T-helper 1 cell (primary cell): ENCODE measurements at places on chromosomes 12 and 14.

DNA sequence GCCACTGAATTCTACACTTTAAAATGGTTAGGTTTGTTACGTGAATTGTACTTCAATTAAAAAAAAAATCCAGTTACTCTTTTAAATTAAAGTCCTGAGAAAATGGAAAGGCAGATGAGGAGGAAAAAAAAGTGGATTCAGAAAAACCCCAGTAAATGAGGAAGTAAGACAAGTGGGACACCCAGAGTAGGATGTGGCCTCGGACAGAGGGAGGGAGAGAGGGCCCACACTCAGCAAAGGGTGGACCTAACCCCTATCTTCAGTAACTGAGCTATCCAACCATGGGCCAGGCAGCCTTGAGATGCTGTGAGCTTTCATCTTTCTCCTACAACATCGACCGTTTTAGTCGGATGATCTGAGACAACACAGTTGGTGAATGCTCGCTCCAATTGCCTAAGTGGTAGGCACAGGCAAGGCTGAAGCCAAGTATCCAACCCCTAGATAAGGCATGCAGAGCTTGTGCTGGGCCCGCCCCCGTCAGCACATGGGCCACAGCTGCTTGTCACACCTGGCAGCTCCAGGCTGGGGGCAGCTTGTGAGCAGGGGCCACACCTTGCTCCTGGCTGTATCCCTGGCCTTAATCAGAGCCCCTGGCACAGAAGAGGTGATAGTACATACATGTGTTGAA, 142.1 kb downstream of the TTC7B start:
- DNase-seq: no peak

GRCh38 chr12:18422871-18423270, 161.6 kb downstream of the PIK3C2G start:
- no peak for DNase-seq

GRCh38 chr14:103931422-103931821, 3.2 kb downstream of the TDRD9 start:
- no peak for DNase-seq

DNA sequence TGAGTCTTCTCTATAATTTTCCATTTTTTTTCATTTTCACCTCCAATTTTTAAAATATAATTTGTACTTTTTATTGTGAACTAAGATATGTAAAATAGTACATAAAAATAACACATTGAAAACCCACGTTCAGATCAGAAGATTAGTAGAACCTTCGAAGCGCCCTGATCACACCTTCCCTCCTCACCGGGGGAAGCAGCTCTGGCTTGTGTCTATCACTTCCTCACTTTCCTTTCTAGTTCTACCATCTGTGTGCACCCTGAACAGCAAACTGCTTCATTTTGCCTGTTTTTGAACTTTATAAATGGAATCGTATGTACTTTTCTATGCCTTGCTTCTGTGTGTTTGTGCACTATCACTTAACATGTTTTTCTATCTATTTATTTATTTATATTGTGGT, 11.8 kb upstream of the CD27 start:
- DNase-seq: no peak

DNA sequence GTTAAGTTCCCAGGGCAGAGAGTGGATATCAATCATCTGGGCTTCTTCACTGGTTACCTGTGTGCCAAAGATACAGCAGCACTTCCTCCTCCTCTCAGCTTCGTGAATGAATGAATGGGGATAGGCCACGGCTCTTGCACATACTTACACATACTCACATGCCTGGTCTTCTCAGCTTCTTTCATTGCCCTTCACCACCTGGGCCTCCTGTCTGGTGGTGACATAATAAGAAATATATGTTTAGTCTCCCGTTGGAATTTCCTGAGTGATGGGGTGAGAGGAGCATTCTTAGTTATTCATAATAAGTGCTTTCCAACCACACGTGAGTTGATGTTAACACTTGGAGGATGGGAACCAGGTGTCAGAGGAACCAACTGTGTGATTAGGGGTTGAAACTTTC, 268.1 kb upstream of the RMST start:
- DNase-seq: no peak

GRCh38 chr14:105541218-105541875, 15.0 kb downstream of the TMEM121 start:
- DNase-seq: no peak

GRCh38 chr12:6177642-6178358, 22.4 kb upstream of the CD9 start:
- DNase-seq: no peak

- DNase-seq: no peak
Measured at GRCh38 chr14:94673781-94674231, 61.6 kb downstream of the SERPINA3 start.

- DNase-seq: no peak
Measured at GRCh38 chr12:25723921-25724491, 170.9 kb upstream of the LMNTD1 start.

GRCh38 chr12:106023039-106023438, 115.7 kb downstream of the NUAK1 start:
- DNase-seq: no peak

- DNase-seq: no peak
Measured at GRCh38 chr12:23005387-23005786, 380.4 kb downstream of the ETNK1 start.

DNA sequence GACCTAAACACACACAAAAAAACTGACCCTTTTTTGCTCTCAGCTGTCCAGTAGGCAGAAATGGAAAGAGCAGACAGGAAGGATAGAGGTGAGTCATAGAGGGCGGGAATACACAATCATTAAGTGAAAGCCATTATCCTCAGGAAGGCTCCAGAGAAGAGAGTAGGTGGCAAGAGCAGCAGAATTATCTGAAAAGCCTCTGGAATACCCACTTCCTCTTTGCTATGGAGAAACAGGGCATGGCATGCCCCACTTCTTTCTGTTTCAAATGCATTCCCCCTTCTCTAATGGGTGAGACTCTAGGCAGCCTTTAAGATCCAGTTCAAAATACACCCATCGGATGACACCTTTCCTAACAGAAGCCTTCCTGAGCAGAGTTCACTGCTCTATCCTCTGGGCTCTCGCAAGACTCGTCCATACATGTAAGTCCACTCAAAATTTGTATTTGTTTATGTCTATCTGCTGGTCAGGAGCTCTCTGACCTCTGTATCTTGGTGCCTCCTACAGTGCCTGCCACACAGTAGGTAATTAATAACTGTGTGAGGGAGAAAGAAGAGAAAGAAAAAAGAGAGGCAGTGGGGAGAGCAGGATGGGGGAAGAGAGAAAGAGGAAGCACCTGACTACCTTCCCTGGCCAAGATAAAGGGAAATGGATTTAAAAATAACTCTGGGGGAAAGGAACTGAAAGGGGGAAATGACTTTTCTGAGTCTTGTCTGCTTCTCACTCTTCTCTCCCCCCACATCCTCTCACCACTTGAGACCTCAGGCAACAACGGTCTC, 8.5 kb downstream of the KLHL33 start:
- DNase-seq: no peak

DNA sequence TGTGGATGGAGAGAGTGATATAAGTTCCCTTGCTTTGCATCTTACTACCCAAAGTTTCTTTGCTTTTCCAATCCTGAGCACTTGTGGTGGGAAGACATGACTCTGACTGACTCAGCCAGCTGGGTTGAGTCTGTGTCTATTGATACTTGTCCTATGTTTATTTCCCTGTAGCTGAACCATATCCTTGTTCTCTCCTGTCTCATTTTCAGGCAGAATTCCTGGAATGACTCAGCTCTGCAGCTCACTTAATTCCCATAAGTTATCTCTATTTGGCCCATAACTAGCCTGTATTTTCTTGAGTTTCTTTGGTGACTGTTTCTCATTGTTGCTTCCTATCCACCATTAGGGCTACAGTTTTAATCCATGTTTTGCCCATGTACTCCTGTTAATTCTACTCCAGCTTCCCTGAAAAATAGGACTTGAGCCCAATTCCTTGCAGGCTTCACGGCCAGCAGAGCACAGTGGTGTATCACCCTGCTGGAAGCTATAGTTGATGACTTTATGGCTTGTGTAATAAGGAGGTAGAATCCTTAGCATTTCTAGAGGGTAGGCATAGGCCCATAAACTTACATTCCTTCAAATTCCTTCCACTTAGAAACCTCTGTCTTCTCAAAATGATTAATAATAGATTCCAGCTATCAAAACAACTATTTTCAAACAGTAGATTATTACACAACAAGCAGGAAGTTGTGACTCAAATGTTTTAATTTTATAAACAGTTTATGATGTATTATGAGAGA, 183.1 kb downstream of the TMTC3 start:
- no peak for DNase-seq

- no peak for DNase-seq
Measured at GRCh38 chr14:87966816-87967215, 26.2 kb downstream of the GALC start.

DNA sequence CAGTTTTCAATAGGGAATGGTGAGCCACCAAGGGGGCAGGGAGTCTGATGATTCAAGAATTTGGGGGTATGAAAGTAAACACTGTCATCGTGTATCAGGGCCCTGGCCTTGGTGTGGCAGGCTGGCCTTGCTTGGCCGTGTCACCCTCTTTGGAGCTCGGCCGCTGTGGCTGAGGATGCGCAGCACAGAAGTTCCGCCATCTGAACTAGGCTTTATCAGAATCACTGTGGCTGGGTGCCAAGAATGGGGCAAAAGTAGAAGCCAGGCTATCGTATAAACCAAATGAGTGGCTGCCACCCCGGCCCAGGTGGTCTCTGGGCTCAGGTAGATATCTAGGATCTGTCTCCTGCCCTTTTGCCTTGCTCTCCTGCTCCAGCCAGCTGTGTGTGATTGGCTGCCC, 137.4 kb downstream of the PAPOLA start:
- DNase-seq: no peak

DNA sequence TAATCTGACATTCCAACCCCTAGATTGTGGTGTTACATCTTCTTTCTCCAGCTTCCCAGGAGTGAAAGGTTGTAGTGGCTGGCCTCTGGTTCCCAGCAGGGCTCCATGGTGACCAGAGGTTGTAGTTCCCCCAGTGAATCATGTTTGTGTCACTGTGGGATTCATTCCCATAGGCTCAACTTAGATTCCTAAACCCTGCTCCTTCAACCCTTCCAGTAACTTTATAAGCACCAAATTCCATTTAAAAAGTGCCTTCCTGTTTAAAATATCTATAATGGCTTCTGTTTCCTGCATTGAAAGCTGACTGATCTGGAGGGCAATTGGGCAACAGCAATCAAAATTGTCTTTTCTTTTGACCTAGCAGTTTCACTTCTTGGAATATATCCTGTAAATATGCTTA, 40.5 kb upstream of the TBC1D15 start:
- DNase-seq: no peak

DNA sequence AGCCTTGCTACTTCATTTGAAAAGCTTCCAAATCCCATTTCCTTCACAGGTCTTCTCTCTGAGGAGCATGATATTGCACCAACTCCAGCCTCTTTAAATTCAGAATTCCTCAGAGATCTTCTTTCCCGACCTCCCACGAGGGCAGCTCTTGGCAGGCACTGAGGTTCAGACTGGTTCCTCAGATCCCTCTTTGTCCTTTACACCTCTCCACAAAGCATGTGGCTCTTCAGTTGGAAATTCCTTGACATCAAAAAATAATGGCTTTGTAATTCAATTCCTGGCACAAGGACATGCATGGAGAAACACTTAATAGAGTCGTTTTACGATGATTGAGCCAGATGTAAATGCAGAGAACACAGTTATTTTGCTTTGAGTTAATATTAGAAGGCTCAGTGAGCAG, 63.2 kb upstream of the TMX1 start:
- DNase-seq: no peak

GRCh38 chr14:63677891-63678379, 36.3 kb upstream of the WDR89 start:
- DNase-seq: no peak

DNA sequence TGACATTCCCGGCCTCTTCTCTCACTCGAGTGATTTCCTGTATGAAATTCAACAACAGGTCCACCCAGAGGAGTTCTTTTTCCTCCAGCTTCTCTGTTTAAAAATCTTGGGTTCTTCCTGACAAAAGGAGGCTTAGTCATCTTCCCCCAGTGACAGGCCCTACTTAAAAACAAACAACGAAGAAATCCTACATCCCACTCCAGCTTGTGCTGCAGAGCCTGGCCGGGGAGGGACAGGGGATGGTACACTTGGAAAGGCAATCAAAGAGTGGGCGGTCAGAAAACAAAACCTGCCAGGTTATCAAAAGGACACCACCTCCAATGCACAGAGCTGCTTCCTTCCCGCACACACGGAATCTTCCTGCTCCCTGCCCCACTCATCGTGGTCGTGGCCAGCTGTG, 101.3 kb downstream of the CACNA1C start:
- DNase-seq: no peak

DNA sequence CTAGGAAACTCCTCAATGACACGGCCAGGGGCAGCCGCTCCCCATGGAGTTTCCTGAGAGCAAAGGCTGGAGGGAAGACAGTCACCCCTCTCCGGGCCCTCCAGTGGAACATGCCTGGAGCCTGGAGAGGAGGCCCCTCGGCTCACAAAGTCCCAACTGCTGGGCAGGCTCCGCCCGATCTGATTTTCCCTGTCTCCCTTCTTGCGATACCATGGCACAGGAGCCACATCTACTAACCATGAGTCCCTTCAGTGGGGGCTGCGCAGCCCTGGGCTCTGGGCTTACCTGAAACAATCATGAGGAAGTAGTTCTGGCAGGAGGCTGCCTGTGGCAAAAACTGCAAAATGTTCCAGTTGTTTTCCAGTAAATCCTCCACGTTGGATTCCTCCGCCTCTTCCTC, 15.3 kb downstream of the P2RX2 start:
- DNase-seq: no peak

GRCh38 chr12:51234530-51234929, 4.1 kb upstream of the DAZAP2 start:
- no peak for DNase-seq

- no peak for DNase-seq
Measured at GRCh38 chr14:58977366-58977765, 211.1 kb upstream of the DAAM1 start.

DNA sequence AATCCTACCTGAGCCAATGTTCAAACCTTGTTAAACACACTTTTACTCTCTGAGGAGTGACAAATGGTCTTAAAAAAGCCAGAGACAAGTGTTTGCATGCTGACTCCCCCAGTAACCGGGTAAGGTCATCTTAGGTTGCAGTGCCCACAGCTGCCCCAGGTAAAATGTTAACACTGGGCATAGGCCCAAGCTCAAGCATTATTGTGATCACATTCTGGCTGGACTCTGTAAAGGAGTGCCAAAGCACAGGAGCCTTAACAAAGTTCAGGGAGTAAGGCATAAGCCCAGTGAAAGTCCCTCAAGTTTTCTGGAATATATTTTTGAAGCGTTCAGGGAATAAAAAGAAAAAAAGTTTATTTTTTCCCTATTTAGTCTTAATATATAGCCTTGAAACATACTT, 8.6 kb downstream of the EDDM3A start:
- no peak for DNase-seq

DNA sequence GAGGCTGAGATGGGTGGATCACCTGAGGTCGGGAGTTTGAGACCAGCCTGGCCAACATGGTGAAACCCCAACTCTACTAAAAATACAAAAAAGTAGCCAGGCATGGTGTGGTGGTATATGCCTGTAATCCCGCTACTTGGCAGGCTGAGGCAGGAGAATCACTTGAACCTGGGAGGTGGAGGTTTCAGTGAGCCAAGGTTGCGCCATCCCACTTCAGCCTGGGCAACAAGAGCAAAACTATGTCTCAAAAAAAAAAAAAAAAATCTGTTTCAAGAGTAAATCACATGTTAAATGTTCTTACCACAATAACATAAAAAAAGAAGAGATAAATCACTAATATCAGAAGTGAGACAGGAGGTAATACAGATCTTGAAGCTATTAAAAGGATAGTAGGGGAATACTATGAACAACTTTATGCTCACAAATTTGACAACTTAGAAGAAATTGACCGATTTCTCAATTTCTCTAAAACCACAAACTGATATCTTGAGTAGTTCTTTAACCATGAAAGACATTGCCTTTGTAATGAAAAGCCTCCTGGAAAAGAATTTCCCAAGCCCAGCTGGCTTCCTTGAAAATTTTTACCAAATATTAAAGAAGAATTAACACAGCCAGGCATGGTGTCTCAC, 37.7 kb downstream of the TAOK3 start:
- no peak for DNase-seq
